Hematopoietic multipotent progenitor cell treated with erythropoietin and hydrocortisone succinate and interleukin-3 and kit ligand, for 17 days (in vitro differentiated cells): ENCODE measurements at places on chromosomes 4 and X.

DNA sequence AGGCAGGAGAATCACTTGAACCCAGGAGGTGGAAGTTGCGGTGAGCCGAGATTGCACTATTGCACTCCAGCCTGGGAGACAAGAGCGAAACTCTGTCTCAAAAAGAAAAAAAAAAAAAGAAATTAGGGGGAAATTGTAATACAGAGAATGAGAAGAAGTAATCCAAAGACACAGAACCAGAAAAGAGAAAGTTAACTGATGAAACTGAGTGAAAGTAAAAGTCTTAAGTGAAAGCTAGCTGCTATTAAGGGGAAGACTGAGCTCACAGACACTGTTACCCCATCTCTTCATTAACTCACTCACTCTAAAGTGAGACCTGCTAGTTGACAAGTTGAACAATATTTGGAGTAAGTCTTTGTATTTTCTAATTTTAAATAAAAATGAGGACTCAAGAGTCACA is 763.0 kb upstream of the PCDH10 start:
- no peak for DNase-seq

- DNase-seq, result no peak
Observed at GRCh38 chrX:71666240-71667223, 814 bp upstream of the LOC101059915 start.

GRCh38 chrX:96763608-96764007 is 79.0 kb downstream of the DIAPH2 start:
- no peak for DNase-seq

DNA sequence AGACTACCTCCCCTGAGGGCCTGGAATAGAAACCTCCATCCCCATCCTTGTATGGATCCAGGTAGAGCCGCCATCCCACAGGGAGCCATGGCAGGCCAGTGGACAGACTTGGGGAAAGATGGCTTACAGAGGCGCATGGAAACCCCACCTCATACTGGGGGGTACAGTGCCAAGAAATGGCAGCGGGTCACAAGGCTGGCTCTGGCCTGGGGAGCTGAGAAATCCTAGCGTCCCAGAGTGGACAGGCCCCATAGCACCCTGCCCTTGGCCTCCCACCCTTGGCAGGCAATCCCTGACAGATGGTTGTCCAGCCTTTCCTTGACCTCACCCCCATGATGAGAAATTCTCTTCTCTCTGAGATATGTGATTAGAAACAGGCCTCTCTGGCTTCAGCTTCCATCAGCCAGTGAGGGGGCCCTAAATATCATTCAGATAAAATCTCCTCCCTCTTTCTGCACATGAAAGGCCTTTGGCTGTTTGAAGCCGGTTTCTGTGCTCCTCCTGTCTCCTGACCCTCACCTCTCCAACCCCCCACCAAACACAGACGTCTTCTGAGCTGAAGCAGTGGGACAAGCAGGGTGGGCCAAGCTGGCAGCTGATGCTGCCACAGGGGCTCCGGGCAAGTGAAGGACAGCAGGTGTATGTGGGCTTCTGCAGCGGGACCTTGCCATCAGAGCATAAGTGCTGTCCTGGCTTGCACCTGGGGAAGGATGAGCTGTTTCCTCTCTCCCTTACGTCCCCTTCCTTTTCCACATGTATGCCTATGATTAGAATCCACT is 204.4 kb upstream of the MAMLD1 start:
- DNase-seq, result no peak
